Activated naive CD8-positive, alpha-beta T cell treated with anti-CD3 and anti-CD28 coated beads, Interleukin-2, amount 50 U/mL, for 24 hours (primary cell): ENCODE measurements at places on chromosomes 3 and 15.

- DNase-seq: no peak
Measured at GRCh38 chr3:122077293-122078234, 22.4 kb downstream of the CD86 start.

GRCh38 chr15:28262438-28262837 is 59.5 kb downstream of the HERC2 start:
- DNase-seq: no peak

- DNase-seq: no peak
Measured at GRCh38 chr3:126284258-126284904, 72.8 kb downstream of the KLF15 start.

GRCh38 chr15:97425596-97425995 is 534.9 kb upstream of the ARRDC4 start:
- no peak for DNase-seq

DNA sequence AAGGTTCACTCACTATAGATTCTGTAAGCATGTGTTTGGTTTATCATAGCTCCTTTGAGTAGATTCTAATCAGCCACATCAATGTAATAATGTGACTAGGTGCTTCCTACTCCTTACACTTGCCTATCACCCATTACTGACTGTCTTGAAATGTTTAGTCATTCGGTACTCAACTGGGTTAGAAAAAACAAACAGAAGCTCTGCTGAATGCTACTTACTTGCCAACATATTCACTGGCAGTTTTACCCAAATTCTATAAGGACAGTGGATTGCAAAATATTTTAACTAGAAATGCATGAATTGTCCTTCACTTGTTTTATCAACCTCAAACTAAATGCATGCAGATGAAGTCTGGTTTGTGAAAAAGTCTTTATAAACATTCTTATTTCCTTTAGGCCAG is 352.1 kb upstream of the ALCAM start:
- DNase-seq: no peak

DNA sequence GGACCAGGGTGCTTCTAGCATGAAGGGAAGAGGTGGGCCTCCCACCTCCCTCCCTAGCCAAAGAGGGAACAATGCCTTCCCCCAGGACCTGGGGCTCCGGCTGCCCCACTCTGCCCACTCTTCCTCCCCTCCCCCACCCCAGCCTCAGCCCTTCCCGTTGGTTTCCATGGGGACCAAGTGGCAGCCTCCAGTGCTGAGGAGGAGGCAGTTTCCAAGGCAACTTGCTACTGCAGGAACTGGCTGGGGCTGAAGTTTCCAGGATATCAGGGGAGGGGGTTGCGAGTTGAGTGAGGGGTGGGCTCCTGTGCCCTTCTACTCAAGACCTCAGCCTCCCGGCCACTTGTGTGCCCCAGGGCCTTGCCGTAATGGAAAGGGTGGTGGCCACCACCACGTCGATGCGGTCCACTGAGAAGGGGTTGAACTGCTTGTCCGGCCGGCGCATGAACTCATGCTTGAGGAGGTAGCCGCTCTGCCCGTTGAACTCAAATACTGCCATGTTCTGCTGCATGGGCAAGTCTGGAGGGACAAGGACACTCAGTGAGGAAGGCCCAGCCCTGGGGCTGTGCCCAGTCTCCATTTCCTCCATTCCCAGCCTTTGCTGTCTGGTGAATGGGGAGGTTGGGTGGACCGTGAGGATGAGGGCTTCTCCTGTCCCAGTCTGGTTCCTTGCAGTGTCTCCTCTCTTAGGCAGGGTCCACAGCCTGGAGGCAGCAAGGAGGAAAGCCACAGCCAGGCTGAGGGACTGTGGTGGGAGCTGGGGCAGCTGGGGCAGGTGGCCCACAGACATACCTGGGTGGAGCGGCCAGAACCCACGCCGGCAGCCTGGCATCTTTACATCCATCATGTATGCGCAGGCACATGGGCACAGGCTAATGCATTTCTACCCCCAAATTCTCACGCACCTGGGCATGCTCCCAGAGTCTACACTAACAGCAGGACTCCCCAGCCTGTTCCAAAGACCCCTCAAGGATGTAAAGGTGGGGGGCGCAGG is 11.3 kb upstream of the ANKRD63 start:
- no peak for DNase-seq

- DNase-seq: no peak
Measured at GRCh38 chr3:164486150-164486549, 592.1 kb downstream of the SI start.

DNA sequence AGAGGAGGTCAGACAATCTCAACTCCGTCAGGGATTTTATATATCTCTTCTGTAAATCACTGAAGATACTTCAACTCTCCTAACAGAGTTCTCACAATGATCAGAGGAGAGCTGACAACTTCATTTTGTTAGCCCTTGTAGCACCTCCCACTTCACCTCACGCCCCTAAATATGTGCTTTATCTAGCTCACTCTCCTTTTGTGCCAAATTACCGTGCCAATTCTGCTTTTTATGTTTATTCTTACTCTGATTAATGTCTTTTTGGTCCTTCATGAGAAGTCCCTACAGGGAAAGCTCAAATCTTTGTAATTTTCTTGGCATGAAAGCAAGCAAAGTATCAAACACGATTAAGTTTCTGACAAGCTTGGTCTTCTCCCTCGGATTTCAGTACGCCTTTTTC is 636.1 kb upstream of the NAALADL2 start:
- DNase-seq: no peak

GRCh38 chr3:101709126-101709525 is 15.3 kb upstream of the CEP97 start:
- DNase-seq: no peak

DNA sequence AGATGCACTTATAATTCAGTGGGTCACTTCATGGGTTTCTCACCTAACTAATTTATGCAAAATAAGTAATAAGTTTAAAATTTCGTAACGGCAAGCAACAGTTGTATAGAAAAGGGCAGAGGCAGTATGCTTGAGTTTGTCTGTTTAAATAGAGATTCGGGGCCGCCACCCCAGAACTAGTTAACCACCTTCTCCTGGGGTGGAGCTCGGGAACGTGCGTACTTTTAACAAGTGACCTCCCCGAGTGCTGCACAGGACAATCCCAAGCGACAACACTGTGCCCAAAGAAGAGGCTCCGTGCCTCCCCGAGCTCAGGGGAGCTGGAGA is 439 bp downstream of the SSR3 start:
- no peak for DNase-seq

GRCh38 chr3:142604940-142605339 is 8.7 kb downstream of the PLS1 start:
- no peak for DNase-seq
